Stimulated activated CD4-positive, alpha-beta T cell treated with anti-CD3 and anti-CD28 coated beads, TNF-alpha, amount 100 ng/mL, for 24 hours (primary cell): ENCODE measurements at places on chromosomes 2 and 18.

DNA sequence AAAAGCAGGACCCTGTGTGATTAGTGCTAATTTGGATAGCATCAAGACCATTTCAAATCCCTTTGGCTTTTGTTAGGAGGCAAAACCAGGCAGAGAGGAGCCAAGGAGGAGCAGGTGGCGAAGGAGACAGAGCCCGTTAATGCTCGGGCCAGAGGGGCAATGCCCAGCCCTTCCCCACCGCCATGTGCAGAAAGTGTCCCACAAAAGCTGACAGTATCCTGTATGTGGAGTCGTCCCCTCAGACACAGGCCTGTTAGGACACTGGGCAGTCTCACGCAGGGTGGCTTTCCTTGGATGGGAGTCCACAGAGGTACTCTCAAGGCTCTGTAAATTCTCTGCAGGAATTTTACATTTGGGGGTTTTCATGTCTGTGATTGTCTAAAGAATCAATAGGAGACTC is 44.8 kb upstream of the TFCP2L1 start:
- DNase-seq = no peak

GRCh38 chr2:190304404-190304803 is 15.2 kb downstream of the HIBCH start:
- no peak for DNase-seq

- no peak for DNase-seq
These were observed 134.4 kb downstream of the MAIP1 start for GRCh38 chr2:200089756-200090109.

GRCh38 chr2:111190816-111191540 is 70.3 kb downstream of the BCL2L11 start:
- no peak for DNase-seq

DNA sequence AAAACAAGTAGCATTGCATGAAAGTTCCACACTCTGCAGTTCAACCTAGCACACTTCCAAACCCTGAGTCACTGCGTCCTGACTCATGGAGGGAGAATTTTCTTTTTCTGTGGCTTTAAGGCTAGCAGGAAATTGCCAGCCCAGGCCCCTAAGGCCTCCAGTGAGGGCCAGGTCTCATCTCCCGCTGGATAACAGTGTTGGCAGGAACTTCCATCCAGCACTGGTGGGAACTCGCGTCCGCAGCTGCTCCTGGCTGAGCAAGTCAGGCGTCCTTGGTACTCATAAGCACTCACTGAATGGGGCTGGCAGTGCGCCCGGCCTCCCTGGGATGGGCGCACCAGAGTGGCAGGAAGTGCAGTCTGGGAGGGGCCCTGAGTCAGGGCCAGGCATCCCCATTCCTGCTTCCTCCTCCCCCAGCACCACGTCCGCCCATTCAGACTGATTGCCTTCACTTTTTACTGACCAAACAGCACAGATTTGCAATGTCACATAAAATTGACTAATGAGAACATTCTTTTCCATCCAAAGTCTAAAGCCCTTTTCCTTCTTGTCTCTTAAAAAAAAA is 14.3 kb downstream of the MALL start:
- no peak for DNase-seq
